Osteoblast (primary cell): ENCODE measurements at places on chromosomes 6 and 20. TPM values are rescaled to one million over a fixed set of nuclear protein-coding genes. Genes with fewer than 3 reads are reported as not detected.

Gene CCN6
- total RNA-seq: 6.8 and 6.9 TPM in 2 replicates

Gene MYCT1
- 0.29 and 0.36 TPM in 2 replicates for total RNA-seq

Gene BPI
- under 0.01 TPM in 1 of 2 replicates, not detected in the other for total RNA-seq

GRCh38 chr6:41646026-41646795, 7.9 kb downstream of the MDFI start:
- no peaks in the 10 kb centered on the region for H3K36me3 ChIP-seq
- H3K27me3 ChIP-seq: peaks cover 45% of the 10 kb centered on the region
- H3K27ac ChIP-seq: no peak overlapping the region

Gene EFCAB8
- 1.4 TPM in 1 of 2 replicates, not detected in the other for total RNA-seq

DNA sequence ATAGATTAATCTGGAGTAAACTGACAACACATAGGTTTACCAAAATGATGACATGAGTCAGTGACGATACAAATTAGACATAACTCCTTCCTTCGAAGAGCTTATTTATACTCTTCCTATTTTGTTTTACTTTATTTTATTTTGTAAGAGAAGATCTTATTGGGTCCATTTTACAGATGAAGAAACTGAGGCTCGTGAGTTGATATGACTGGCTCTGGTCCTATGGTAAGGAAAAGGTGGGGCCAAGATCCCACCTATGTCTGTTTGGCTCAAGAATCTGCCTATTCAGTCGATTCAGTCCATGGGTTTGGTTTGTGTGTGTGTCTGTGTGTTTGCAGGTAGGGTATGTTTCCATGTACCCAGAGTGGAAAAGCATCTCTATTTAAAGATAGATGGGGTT, 8.4 kb upstream of the R3HDML start:
- H3K4me1 ChIP-seq: no peaks in the 10 kb centered on the region
- H3K36me3 ChIP-seq: no peaks in the 10 kb centered on the region
- no peak overlapping the region for H3K4me3 ChIP-seq
- peaks cover 8% of the 10 kb centered on the region for H3K27me3 ChIP-seq

Gene SOBP
- total RNA-seq: 3.6 and 12.1 TPM in 2 replicates

DNA sequence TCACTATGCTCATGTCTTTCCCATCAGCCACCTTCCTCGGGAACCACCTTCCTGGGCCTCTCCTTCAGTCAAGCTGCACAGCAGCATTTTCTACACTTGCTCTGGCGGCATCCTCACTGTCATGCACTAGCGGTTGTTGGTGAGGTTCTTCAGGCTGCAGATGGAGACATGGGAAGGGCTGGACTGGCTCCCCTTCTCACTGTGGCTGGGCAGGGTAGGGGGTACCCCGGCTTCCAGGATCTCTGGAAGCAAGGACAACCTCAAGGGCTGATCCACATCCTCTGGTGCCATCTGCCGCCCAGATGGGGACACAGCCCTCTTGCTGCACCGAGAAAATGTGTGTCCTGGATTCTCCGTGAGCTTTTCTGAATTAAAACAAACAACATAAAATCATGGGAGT, 180.1 kb upstream of the RNF24 start:
- H3K36me3 ChIP-seq: no peaks in the 10 kb centered on the region
- H3K27ac ChIP-seq: no peak overlapping the region
- no peak overlapping the region for H3K4me3 ChIP-seq
- H3K27me3 ChIP-seq: no peaks in the 10 kb centered on the region

- H3K27ac ChIP-seq: no peak overlapping the region
- H3K36me3 ChIP-seq: no peaks in the 10 kb centered on the region
- peak; percentile 13 for DNase-seq
These were observed 23.5 kb upstream of the NUP153 start for GRCh38 chr6:17730078-17730704.

Gene SPATS1
- total RNA-seq: not detected in 2 replicates

GRCh38 chr6:69933239-69933638, 66.9 kb downstream of the COL19A1 start:
- H3K4me1 ChIP-seq: no peaks in the 10 kb centered on the region
- H3K4me3 ChIP-seq: no peak overlapping the region
- H3K36me3 ChIP-seq: no peaks in the 10 kb centered on the region
- no peak overlapping the region for H3K27ac ChIP-seq

Gene SERPINB1
- 32.6 and 53.0 TPM in 2 replicates for total RNA-seq

DNA sequence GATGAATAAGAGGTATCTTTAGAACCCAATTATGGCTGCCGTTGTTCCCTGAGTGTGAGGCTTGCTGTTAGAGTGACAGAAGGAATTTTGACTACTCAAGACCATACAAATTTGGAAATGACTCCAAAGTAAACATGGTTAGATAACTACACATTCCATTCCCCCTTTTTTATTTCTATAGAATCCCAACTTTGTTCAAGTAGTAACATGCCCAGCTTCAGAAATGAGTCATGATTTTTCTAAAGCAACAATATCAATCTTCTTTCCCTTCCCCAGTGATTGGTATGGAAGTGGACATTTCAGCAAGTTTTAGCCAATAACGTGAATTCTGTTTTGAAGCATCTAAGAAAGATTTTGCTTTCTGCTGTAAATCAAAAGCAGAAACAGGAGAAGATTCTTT, 37.8 kb downstream of the HCRTR2 start:
- no peak overlapping the region for H3K27ac ChIP-seq
- DNase-seq: no peak
- no peaks in the 10 kb centered on the region for H3K36me3 ChIP-seq
- no peaks in the 10 kb centered on the region for H3K27me3 ChIP-seq
- no peak overlapping the region for H3K4me3 ChIP-seq

DNA sequence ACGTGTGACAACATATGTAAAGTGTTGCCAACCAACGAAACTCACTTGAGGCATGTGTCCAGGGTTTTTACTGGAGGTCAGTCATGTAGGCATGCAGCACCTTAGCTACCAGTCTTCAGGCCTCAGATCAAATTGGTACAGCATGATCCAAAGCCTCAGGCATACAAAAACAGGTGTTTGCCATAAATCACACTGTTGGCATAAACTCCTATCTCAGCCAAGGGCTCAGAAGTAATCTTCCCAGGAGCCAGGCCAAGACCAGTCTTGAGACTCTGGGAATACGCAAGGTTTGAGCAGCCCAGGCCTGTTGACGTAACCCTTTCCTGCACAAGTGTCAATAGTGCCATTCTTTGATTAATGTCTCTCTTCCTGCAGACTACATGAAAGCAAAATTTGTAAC, 163.5 kb downstream of the PRL start:
- no peak for DNase-seq
- no peaks in the 10 kb centered on the region for H3K27me3 ChIP-seq
- no peak overlapping the region for H3K4me3 ChIP-seq
- no peaks in the 10 kb centered on the region for H3K36me3 ChIP-seq

Gene FILIP1
- total RNA-seq: under 0.01 and 0.29 TPM in 2 replicates

DNA sequence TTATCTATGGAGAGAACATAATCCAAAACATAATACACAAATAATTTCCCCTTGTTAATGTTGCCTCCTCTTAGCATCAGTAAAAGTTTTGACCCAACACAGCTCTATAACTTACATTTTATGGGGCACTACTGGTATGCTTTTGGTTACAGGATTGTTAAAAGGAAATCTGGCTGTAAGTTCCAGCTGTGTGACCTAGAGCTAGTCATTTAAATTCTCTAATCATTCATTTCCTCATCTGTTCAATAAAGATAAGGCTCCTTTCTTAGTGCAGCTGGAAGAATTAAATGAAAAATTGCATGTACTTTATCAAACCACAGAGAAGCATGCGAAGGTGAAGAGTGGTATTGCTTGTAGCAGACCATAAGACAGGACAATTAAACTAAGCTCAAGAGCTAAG, 4.6 kb downstream of the SLC17A2 start:
- no peaks in the 10 kb centered on the region for H3K27me3 ChIP-seq
- H3K4me3 ChIP-seq: no peak overlapping the region
- H3K36me3 ChIP-seq: no peaks in the 10 kb centered on the region
- no peaks in the 10 kb centered on the region for H3K4me1 ChIP-seq
- no peak overlapping the region for H3K27ac ChIP-seq

- H3K27me3 ChIP-seq: no peaks in the 10 kb centered on the region
- no peak overlapping the region for H3K4me3 ChIP-seq
- no peak overlapping the region for H3K27ac ChIP-seq
- no peak for DNase-seq
- no peaks in the 10 kb centered on the region for H3K36me3 ChIP-seq
- H3K4me1 ChIP-seq: no peaks in the 10 kb centered on the region
These were observed 454.9 kb upstream of the JARID2 start for GRCh38 chr6:14790976-14791375.

Gene RBM24
- 0.59 and 1.4 TPM in 2 replicates for total RNA-seq

DNA sequence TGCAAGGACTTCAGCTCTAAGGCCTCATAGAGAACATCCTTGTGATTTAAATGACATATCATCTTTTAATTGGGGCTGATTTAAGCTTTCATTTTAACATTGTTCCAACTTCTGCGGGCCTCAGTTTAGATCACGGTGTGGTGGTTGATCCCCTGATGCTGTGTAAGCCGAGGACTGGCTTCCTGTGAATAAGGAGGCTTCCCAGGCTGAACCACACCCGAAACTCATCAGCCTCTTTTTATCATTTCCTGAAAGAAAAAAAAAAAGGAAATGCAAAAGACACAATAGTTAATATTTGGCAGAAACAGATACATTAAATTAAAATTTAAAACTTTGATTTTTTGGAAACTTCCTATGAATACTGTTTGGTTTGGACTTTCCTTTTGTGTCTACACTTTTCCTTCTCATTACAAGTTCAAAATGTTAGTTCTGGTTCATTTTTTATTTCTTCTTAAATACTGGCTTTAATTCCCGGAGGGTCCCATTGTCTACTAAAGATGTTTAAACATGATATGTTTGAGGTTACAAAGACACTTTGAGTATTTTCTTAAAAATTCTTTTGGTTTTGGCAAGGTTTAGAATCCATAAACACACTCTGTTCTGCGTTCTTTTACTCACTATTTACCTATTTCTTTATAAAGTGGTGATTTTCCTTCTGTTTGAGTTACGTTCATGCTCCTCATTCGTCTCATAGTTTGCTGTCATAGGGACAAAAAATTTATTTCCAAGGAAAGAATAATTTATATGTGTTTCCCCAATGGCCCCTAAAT, 230.0 kb upstream of the SULF2 start:
- H3K4me1 ChIP-seq: peaks cover 51% of the 10 kb centered on the region
- no peaks in the 10 kb centered on the region for H3K36me3 ChIP-seq
- H3K4me3 ChIP-seq: no peak overlapping the region
- DNase-seq: no peak
- no peaks in the 10 kb centered on the region for H3K27me3 ChIP-seq

Gene IL17A
- not detected in 2 replicates for total RNA-seq

- H3K27me3 ChIP-seq: no peaks in the 10 kb centered on the region
- H3K4me1 ChIP-seq: no peaks in the 10 kb centered on the region
- no peak overlapping the region for H3K27ac ChIP-seq
These were observed 392.8 kb upstream of the CNR1 start for GRCh38 chr6:88558981-88559380.

Gene PRND
- not detected in 2 replicates for total RNA-seq
